ENCODE measurements at places on chromosomes 6 and 20.

GRCh38 chr6:95240514-95240913 is 336.8 kb upstream of the MANEA start:
- DNase-seq = no peak

GRCh38 chr6:47536816-47537401 is 59.3 kb downstream of the CD2AP start:
- no peak for DNase-seq

GRCh38 chr6:165621940-165622339 is 41.1 kb downstream of the PDE10A start:
- DNase-seq = no peak

GRCh38 chr6:33429750-33430052 is 9.8 kb downstream of the SYNGAP1 start:
- DNase-seq = no peak

DNA sequence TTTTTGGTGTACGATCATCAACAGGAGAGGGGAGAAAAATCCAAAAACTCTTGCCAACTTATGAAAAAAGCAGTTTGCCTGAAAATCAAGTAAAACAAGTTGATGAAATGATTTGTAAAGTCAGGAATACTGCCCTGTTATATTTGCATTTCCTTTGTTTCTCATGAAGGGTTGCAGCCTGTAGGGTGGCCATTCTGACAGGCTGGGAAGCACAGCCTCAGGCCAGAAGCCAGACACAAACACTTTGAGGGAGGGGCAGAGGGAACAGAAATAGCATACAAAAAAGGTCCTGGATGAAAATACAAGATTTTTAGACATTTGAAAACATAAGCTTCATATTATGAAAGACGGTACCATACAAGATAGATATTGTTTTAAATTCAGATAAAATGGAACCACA is 109.8 kb downstream of the DTNBP1 start:
- DNase-seq = no peak

GRCh38 chr6:97473979-97474378 is 191.0 kb upstream of the MMS22L start:
- DNase-seq = no peak

DNA sequence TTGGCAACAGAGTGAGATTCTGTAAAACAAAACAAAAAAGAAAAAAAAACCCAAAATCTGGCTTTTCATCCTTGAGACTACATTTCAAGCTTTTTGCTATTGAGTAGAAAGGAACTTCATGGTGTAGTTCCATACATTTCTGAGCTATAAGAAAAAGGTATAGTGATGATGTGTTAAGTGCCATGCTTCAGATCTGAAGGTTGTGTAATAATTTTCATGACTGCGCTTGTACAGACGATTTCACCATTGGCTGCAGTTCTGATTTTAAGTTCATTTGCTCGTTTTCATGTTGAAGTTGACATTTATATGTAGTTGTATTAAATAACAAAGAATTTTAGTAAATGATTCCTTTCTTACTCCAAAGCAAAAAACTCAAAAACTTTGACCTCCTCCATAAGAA is 247.6 kb downstream of the ARID1B start:
- DNase-seq = no peak

DNA sequence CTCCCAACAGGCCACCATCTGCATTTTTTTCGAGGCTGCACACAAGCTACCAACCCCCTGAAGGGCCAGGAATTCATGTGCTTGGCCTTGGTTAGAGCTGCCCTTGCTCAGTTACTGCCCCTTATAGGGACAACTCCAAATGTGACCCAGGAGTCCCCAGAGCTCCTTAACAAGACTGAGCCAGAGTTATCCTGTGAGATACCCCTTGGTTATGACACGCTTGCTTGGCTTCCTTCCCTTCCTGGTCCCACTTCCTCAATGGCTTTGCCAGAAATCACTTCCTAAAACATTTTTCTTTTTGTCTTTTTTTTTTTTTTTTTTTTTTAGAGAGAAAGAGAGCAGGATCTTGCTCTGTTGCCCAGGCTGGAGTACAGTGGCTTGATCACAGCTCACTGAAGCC is 8.9 kb downstream of the TREM1 start:
- DNase-seq = no peak

- peak; percentile 36 for DNase-seq
Observed at GRCh38 chr20:57594092-57594951, 25.9 kb downstream of the ZBP1 start.

DNA sequence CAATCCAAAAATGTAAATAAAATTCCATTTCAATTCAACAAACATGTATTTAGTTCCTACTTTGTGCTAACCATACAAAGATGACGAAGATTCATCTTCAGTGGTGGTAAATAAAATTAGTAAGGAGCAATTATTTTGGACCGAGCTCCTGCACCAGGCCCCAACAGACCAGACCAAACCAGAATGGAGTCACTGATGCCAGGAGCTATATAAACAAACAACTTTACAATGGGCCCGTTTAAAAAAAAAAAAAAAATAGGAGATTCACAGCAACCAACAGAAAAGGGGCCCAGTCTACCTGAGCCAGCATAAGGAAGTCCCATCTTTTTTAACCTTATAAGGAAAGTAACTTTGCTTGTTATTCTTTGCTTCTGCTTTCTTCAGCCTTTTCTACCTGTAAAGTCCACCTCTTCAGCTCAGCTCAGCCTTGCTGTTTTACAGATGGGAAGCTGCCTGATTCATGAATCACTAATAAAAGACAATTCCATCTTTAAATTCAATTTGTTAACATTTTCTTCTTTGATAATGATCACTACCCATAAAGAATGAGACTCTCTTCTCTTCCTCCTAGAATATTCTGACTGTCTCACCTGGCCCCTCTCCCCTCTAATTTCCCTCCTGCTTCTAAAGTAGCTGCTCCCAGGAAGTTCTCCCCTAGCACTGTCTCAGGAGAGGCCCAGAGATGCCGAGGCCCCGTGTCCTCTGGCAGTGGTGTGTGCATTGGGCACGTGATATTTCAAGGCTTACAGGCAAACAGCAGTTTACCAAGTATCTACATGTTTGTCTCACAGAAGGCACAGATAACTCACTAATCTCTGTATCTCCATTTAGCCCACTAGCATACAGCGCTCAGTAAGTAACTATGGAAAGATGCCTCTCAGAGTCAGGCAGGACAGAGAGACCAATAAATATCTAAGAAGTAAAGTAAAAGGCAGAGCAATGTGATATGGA is 8.4 kb downstream of the MBOAT1 start:
- peak; percentile 47 for DNase-seq

GRCh38 chr6:71721642-71722041 is 164.7 kb upstream of the RIMS1 start:
- no peak for DNase-seq

DNA sequence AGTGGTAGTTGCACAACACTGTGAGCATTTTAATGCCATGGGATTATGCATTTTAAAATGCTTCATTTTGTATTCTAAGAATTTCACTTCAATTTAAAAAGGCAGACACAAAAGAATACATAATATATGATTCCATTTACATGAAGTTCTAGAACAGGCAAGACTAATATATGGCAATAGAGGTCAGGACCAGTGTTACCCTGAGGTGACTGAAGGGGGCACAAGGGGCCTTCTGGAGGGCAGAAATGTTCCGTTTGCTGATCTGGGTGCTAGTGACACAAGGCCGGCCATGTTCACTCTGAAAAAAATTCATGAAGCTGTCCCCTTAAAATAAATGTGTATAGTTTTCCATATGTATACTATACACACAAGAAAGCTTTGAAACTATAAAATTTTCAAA is 28.5 kb downstream of the TASP1 start:
- DNase-seq = peak; percentile 24

DNA sequence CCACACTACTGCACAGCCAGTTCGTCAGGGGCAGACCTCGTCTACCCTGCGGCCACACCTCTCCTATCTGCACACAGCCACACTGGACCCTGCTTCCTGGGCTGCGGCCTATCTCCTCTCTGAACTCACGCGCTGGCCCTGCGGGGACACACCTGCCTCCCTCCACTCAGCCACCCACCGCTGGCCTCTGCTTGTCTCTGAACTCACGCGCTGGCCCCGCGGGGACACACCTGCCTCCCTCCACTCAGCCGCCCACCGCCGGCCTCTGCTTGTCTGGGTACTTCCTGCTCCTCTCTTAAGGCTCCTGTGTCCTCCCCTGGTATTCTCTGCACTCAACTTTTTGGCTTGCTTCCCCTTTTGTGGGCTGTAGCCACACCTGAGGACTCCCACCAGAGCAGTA is 52.3 kb downstream of the HUS1B start:
- no peak for DNase-seq

- DNase-seq = no peak
Observed at GRCh38 chr6:28771401-28772267, 152.2 kb downstream of the TRIM27 start.

DNA sequence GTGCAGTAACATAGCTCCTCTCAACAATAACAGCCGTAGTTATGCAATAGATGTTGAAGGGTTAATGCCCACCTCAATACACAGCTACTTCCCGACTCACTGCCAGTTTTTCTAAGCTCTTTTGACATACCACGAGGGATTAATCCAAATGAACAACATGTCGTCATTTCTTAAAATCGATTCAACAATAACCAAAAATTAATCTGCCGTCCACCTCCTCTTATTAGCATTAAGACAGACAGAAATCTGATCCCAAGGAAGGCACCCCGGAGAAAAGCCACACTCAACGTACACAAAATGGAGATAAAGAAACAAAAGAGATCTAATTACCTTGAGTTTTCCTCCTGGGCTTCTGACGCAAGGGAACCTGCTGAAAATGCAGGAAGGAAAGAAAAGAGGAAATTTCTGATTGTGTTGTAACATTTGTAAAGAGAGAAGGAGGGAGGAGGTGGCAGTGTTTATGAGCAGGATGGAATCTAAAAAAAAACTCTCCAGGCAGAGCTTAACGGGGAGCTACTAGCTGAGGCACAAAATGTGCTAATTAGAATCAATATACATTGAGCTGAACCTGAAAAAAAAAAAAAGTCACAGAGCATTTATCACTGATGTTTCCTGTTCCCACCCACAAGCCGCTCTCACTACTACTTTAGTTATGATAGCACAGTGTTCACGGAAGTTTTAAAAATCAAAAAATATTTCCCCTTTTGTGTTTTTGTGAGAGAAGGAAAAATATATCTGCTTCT is 109.3 kb downstream of the IPCEF1 start:
- DNase-seq = no peak

GRCh38 chr20:53876470-53876869 is 193.9 kb downstream of the BCAS1 start:
- no peak for DNase-seq

GRCh38 chr6:156348424-156348823 is 428.8 kb upstream of the ARID1B start:
- DNase-seq = no peak

DNA sequence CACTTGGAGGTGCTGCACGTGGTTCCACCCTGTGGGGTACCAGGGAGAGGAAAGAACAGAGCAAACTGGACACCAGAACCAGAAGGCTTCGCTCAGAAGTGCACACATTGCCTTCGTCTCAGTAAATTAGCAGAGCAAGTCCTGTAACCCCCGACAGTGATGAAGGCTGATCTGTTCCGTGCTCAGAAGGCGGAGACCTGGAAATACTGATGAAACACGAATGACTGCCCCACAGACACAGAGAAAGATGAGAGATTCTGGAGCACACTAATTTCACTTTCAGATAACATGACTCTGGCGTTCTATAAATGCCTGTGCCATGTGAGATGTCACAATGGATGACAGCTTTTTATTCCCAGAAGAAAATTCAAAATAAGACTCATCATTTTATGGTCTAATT is 44.2 kb upstream of the CCR6 start:
- no peak for DNase-seq

DNA sequence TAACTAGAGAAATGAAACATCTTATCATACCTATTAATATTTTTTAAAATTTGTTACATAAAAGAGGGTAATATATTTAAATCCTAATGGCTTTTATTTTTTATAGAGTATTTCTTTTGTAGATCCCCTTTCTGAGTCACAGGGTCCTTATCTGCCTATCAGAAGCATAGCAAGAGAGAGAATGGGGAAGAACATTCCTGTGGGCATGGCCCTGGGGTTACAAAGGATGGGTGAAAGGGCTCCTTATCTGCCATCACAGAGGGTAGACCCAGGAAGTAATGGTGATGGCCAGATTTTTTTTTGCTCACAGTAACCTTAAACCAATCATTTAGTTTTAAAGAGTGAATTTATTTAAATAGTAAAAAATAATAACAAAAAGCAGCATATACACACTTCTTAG is 582.1 kb upstream of the HTR1E start:
- DNase-seq = no peak

- DNase-seq = no peak
Observed at GRCh38 chr6:157822245-157823000, 623 bp upstream of the SNX9 start.

GRCh38 chr20:37986873-37987601 is 46.2 kb downstream of the TTI1 start:
- peak; percentile 8 for DNase-seq

DNA sequence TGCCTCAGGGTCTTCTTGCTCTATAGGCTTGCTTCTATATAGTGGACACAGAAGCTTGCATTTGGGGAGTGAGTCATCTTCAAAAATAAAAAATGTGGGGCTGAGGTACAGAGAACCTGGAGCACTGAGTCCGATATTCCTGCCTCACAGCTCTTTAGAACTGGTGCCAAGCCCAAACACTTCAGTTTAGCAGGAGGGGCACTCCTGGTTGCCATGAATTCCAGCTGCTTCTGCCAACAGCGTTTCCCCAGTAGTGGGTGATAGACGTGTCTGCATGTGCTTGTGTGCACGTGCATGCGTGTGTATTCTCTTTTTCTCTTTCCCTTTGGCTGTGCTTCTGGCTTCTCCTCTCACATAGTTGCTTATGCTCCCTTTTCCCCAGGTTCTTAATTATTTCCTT is 11.9 kb downstream of the DNPH1 start:
- no peak for DNase-seq

GRCh38 chr20:61923371-61924166 is 142.1 kb downstream of the TAF4 start:
- DNase-seq = no peak

DNA sequence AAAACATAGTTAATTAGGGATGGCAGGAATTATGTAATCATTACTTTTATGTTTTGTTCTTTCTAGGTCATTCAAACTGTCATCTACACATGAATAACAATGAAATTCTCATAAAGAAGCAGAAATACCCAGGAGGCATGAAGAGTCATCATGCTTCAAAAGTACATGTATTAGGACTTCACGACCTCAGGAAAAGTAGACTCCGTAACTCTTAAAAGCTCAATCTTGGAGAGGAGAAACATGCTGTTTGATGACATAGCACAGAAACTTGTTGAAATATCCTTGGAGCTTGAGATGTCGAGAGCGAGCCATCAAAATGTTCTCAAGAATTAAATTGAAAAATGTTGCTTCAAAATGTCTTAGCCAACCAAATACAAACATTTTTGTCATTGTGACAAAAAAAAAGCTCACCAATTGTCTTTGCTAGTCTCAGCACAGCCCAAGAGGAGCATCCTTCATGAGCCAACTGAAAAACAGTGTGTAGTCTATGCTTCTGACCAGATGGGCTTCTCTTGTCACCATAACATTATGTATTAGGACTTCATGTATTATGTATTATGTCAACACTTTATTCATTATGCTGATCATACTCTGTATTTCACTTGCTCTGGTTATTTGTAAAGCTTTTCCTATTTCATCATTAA is 28.2 kb upstream of the ANKEF1 start:
- peak; percentile 11 for DNase-seq

- peak; percentile 36 for DNase-seq
Observed at GRCh38 chr20:9203081-9203447, 134.2 kb downstream of the PLCB4 start.

GRCh38 chr20:52941808-52942207 is 30.4 kb upstream of the TSHZ2 start:
- no peak for DNase-seq
